ENCODE measurements at places on chromosomes 6 and 20.

DNA sequence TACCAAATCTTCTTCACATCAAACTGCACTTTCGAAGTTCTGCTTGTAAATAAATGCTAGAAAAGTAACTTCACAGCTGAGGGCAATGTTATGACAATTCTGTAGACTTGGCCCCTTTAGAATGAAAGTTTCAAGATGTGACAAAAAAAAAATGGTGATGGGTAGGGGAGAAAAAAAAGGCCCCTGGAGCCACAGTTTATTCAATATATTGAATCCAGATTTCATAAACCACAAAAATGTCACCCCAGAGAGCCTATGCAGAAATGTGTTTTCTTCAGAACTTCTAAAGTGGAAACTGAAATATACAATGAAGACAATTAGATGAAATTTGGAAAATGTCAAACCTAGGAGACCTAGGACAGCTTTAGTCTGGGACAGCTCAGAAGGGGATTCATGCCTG lies 143.1 kb downstream of the EDN3 start:
- no peak for DNase-seq

DNA sequence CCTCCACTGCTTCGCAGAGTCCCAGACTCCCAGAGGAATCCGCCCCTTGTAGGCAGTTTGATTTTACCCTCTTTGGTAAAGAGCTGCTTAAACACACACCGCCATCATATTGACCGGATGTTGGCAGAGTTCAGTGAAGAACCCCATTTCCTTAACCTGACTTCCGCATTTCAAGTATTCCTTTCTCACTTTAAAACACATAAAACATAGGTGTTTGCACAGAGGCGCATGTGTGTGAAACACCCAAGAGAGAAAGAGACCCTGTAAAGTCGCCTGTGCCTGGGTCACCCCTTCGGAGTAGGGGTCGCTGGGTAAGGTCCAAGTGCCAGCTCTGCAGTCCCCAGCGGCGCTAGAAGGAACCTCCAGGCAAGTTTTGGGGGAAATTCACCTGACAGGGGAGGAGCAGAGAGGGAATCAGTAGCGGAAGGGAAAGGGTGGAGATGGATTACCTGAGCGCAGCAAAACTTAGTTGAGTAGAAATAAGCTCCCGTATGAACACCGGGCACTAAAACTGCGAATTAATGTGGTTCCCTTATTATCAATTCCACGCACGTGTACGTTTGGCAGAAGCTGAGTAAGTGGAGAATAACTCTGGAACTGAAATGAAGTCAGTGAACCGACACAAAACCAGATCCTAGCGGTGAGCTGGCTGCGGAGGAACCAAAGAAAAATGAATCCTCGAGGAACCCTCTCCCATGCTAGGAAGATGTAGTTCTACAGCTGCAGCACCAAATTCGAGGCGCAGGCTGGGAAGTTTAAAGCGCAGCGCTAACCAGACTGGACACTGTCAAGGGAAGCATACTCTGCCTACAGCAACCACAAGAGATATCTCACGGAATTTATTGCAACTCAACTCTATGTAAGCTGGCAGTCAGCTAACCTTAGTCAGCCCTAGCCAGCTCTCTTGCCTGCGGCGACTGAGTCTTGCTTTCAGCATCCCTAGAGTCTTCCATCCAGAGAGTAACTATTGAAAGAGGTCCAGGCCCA lies 3.5 kb upstream of the HTR1B start:
- no peak for DNase-seq

- DNase-seq = no peak
Measured at GRCh38 chr20:4326195-4327065, 311.1 kb upstream of the RNF24 start.

DNA sequence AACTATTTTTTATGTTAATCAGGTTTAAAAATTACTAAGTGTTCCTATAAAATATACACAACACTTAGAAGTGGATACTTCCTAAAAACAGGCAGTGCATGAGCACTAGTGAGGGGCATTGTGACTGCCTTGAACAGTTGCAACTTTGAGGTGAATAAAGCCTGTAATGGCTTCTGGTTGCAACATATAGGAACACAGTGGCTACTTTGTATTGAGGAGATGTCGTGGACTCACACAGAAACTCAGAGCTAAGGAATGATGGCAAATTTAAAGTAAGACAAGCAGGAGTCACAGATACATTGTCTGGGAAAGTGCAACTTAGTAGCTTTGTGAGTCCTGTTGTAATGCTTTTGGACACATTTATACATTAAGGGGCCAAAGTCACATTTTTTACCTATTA lies 861 bp upstream of the HLA-A start:
- DNase-seq = no peak

DNA sequence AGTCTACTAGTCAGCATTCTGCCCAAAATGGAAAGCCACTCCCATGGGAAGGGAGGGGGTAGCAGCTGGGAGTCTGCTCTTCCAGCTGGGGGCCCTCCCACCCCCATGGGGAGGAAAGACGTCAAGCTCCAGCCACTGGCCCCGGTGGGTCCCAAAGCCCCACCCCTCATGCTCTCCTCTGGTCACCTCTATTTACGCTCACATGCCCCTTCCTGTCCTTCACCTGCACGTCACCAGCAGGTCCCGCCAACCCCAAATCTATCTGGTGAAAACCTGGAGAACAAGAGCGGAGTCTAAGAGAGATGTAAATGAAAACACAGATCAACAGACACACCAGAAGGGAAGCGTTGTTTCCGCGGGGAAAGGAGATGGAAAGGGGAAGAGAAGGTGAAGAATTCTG lies 30.0 kb upstream of the ZBP1 start:
- no peak for DNase-seq

- DNase-seq = no peak
Measured at GRCh38 chr20:44739942-44740341, 5.7 kb upstream of the KCNK15 start.

DNA sequence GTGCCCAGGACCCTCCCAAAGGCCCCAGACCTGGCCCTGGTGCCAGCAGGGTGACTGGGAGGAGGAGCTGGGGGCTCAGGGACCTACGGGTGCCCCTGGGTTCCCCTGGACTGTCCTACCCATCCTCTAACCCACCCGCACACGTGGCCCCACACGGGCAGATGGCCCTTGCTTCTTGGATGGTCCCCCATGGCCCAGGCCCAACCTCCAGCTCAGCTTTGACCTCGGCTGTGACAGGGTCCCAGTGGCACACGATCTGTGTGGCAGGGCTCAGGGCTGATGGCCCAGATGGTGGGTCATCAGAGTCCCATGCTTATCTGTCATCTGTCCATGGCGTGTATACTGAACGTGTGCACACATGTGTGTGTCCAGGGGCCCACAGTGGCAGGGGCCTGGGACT lies 4.0 kb downstream of the NTSR1 start:
- DNase-seq = no peak

GRCh38 chr20:47262365-47263013 lies 94.0 kb downstream of the ZMYND8 start:
- no peak for DNase-seq

GRCh38 chr6:24931718-24932691 lies 3.8 kb downstream of the RIPOR2 start:
- no peak for DNase-seq
